RPMI7951 (cell line): ENCODE measurements at places on chromosomes 4 and X. TPM values are rescaled to one million over a fixed set of nuclear protein-coding genes. Genes with fewer than 3 reads are reported as not detected.

CLCN5 gene
- total RNA-seq, result 6.6 and 10.8 TPM in 2 replicates

IBSP gene
- not detected in 2 replicates for total RNA-seq

GAGE13 gene
- 1.4 and 1.8 TPM in 2 replicates for total RNA-seq

EDA2R gene
- total RNA-seq, result 0.72 and 1.6 TPM in 2 replicates

SSX3 gene
- total RNA-seq, result not detected in 2 replicates

MAGEC1 gene
- total RNA-seq, result under 0.01 and 0.10 TPM in 2 replicates

CD38 gene
- total RNA-seq, result 0.10 and 0.12 TPM in 2 replicates

TKTL1 gene
- total RNA-seq, result not detected in 2 replicates

DDX60 gene
- 13.9 and 16.1 TPM in 2 replicates for total RNA-seq
